ENCODE measurements at places on chromosomes 6 and 20.
A peak's percentile ranks its signal among the peaks of the same experiment; 100 is the strongest.

DNA sequence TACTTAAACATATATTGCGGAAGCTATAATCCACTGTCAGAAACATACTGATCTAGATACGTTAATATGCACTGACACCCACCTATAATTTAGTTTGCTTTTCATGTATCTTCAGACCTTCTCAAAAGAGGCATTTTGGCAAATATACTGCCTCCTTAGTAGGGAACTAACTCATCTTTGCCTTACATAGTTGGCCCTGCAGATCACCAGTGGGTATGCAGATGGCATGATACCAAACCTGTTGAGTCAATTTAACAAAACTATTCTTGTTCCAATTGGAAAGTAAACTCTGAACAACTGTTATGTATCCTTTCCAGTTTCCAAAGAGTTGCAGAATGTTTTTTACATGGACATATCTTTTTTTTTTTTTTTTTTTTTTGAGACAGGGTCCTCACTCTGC lies 35.6 kb upstream of the TBC1D20 start:
- no peak for DNase-seq

- no peak for DNase-seq
Observed at GRCh38 chr6:99495466-99495865, 19.8 kb downstream of the USP45 start.

GRCh38 chr6:53717566-53717965 lies 52.0 kb upstream of the KLHL31 start:
- no peak for DNase-seq

DNA sequence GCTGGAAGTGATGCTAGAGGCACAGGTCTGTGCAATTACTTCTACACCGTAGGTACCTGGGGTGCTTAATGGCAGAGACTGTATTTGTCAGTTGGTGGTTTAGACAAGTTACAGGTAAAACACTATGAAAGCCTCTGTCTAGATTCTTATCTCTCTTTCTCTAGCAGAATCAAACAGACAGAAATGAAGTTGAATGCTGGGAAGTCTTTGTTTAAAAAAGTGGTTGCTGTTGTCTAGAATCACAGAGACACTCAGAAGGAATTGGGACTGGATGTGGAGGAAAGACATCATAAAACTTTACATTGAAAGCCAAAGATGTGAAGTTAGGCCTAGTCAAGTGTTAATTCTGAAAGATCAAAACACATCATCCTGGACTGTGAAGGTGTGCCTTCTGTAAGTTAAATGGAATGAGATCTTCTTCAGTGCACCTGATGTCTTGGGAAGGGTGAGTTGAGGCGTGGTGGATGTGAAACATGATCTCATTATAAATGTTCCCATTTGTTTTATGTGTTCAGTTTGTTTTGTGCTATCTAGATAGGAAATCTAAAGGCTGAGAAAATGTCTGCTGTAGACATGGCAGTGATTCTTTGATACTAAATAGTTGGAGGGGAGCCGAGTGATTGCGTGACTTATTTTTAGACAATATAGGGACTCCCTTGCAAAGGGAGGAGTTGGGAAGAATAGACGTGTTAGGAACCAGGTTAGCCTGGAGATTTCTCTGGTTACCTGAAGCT lies 290.2 kb downstream of the SOX4 start:
- no peak for DNase-seq

GRCh38 chr20:49601153-49601924 lies 33.4 kb upstream of the PTGIS start:
- DNase-seq, result no peak

GRCh38 chr6:152984513-152984872 lies 1.7 kb upstream of the FBXO5 start:
- no peak for DNase-seq

- no peak for DNase-seq
Observed at GRCh38 chr6:145866456-145867396, 52.1 kb upstream of the FBXO30 start.

DNA sequence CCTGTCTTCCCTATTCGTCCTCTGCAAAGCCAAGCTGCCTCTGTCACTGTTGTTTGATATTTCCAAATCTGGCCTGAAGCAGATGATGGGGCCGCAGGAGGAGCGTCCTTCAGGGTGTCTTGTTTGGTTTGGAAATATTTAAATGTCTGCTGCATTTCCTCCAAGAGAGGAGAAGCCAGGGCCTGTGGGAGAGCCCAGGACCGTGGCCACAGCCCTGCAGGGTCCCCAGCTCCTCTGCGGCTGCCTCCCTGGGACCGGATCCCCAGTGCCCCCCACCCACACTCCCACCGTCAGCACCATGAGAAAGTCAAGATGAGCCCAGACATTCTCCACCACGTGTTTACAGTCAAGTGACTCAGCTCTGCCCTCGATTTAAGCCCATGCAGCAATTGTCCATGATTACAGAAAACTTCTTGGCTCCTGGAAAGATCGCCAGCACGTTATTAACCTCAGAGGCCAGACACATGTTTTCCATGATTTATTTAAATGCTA lies 18.2 kb downstream of the FOXF2 start:
- DNase-seq, result no peak

GRCh38 chr20:9409352-9409751 lies 105.0 kb upstream of the LAMP5 start:
- no peak for DNase-seq

DNA sequence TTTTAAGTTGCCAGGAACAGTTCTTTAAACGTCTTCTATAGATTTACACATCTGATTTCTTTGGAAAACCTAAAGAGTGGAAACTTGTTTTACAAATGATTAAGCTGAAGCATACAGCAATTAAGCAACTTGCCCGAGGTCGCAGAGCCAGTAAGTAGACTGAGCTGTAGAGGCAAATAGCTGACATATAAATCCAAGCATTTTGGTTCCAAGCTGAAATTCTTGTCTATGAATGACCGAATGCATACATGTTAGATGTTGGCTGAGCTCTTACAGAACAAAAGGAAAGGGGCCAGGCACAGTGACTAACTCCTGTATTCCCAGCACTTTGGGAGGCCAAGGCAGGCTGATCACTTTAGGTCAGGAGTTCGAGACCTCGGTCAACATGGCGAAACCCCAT lies 101.8 kb upstream of the SGK1 start:
- no peak for DNase-seq

DNA sequence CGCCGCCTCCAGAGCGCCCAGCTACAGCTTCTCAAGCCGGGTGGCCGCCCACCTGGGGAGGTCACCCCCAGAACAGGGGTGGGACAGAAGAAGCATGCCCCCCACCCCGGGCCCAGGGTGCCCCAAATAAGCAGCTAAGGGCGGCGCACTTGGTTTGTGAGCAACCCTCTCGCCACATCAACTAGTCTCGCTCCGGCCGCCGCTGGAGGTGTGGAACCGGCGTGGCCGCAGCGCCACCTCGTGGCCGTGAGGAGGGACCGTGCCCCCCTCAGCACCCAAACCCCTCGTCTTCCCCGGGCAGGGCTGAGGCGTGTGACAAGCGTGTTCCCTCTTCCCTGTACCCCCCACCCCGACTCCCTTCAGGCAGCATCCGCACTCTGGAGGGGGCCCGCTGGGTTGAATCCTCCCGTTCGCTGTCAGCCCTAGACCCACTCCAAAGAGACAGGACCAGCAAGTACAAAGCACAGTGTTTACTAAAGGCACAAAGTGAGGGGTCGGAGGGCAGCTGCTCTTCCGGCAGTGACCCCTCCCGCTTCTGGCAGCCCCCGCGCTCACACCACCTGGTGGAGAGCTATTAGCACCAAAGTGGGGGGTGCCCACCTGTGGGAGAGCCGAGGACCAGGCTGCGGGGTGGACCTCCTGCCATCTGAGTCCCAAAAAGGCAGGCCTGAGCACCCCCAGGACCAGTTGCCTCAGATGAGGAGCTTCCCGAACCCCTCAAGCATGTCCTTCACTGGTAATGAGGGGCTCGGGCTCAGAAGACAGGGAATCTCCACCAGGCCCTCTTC lies 45.4 kb downstream of the MDFI start:
- DNase-seq, result peak; percentile 75

- no peak for DNase-seq
Observed at GRCh38 chr6:107819217-107819616, 4.9 kb downstream of the SCML4 start.

DNA sequence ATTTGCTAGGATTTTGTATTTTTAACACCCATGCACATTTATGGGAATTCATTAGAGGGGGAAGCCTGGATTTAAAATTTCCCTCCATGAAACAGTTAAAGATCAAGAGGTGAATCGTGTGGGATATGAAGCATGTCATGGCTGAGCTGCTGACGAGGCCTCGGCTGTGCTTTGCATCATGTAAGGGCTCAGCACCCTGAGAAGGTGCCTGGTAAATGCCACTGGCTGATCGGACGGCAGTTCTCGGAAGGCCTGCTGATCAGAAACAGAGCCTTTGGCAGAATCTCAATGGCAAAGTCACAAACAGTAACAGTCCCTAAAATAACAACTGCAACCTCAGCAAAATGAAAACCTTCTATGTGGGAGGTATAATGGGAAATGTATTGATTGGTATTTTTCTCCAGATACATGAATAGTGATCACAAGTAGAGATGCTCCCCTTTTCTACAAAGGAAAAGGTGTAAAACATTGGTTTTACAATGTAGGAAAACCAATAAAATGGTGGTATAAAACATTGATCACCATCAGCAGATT lies 53.0 kb upstream of the FUCA2 start:
- no peak for DNase-seq

GRCh38 chr6:157200611-157201010 lies 122.7 kb downstream of the TMEM242 start:
- DNase-seq, result no peak

DNA sequence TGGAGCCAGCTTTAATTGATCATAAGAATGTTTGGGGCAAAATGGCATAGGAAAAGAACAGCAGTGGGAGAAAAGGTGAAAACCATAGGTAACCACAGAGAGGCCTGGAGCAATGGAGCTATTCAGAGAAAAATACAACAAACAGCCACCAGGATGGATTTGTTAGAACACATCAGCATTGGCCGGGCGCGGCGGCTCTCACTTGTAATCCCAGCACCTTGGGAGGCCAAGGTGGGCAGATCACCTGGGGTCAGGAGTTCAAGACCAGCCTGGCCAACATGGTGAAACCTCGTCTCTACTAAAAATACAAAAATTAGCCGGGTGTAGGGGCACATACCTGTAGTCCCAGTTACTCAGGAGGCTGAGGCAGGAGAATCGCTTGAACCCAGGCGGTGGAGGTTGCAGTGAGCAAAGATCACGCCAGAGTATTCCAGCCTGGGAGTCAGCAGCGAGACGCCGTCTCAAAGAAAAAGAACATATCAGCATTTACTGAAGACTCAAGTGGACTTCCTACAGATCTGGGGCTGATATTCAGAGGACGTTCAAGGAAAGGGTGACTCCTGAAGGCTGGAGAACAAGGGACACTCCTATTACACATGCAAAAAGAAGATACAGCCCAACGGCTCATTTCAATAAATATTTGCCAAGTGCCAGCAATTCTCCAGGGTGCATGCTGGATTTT lies 20.2 kb downstream of the SNHG17 start:
- no peak for DNase-seq

DNA sequence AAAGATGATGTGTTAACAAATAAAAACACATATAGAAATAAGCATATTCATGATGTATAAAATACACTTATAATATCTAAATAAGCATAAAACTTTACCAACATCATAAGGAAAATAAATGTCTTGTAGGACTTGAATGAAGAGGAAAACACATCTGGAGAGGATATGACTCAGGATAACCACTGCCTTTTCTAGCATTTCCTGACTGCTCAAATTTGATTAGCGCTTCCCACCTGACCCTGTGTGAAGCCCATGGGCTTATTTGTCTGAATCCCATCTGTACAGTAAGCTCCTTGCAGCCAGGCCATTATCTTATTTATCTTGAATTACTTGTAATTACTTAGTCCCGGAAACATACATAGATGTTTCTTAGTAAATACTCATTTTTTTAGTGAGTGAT lies 608.6 kb downstream of the COL12A1 start:
- no peak for DNase-seq

DNA sequence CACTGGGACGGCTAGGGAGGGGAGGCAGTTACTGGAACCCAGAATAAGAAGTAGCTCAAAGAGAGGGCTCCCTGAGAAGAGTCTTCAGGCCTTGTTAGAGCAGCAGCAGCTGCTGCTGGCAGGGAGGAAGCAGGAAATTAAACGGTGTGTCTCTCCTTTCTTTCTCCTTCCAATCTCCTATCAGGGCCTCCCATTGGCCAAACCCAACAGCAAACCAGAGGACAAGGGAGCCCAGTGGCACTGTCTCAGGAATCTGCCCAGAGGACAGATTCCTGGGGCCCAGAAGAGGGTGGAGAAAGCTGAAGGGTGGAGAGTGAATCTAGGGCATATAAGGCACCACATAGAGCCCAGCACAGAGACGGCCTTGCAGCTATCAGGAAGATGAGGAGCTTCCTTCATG lies 10.2 kb downstream of the BTN3A1 start:
- DNase-seq, result no peak

GRCh38 chr6:136920671-136921380 lies 1.3 kb upstream of the SLC35D3 start:
- no peak for DNase-seq

GRCh38 chr6:154106251-154106650 lies 67.2 kb downstream of the OPRM1 start:
- DNase-seq, result no peak

GRCh38 chr6:127000631-127001030 lies 117.8 kb upstream of the RSPO3 start:
- DNase-seq, result no peak

GRCh38 chr20:39025883-39026282 lies 63.7 kb downstream of the DHX35 start:
- DNase-seq, result no peak

DNA sequence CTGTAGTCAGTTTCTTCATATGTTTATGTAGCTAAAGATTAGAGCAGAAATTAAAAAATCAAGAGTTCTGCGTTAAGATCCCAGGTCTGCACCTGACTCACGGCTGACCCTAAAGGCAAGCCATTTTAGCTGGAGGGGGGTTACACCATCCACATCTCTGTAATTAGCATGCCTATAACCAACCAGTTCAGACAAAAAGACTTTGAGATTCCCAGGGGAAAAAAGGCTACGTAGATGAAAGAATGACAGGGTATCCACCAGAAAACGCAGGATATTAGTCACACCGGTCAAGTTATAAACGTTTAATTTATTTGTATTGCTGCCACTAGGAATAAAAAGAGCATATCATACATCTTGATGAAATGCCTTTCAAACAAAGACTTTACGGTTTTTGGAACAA lies 299.1 kb downstream of the FOXC1 start:
- no peak for DNase-seq

GRCh38 chr6:143684486-143684885 lies 6.7 kb downstream of the PHACTR2 start:
- DNase-seq, result no peak

DNA sequence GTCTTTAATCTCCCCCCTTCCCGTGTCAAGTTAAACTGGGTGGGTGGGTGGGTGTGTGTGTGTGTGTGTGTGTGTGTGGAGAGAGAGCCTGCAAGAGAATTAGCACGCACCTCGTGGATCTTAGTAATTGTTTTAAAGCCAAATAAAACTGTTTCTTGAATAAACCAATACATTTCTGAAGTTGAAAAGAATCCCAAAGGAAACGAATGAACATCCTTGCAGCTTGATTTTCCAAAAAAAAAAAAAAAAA lies 381 bp upstream of the BICRAL start:
- no peak for DNase-seq

GRCh38 chr6:41408982-41409381 lies 73.6 kb downstream of the NCR2 start:
- DNase-seq, result no peak

Measured in stimulated activated CD4-positive, alpha-beta T cell treated with anti-CD3 and anti-CD28 coated beads, Interleukin-2, amount 100 ng/mL, for 48 hours (primary cell).